ENCODE measurements at places on chromosomes 16 and 17.

- DNase-seq = no peak
Measured at GRCh38 chr17:4969047-4969550, 1.5 kb upstream of the SPAG7 start.

DNA sequence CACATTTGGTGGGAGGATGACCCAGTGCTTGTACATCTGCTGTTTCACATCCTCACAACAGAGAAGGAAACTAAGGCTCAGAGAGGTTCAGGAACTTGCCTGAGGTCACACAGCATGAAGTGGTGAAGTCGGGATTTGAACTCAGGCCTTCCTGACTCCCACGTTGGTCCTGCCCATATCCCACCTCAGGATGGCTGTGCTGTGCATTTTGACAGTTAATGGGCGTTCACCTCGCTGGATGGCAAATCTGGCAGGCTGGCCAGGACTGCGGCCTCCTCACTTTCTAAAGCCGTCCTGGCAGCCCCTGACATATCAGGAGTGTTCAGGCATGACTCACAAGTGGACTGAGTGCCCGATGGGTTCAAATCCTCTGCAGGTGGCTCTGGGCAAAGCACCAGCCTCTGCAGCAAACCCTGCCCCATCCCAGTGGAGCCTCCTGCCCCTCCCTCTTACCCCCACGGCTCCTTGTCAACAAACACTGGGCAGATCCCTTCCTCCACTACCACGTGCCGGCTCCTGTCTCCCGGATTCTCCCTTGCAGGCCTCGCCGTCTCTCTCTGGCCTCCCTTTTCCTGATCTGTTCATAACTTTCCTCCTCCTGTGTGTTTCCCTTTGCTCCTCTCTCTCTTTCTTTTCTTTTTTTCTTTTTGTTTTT lies 29.2 kb downstream of the SOCS3 start:
- DNase-seq = no peak

- no peak for DNase-seq
Measured at GRCh38 chr17:63278728-63279442, 167.2 kb downstream of the CYB561 start.

GRCh38 chr17:80108036-80108971 lies 6.9 kb downstream of the GAA start:
- no peak for DNase-seq

DNA sequence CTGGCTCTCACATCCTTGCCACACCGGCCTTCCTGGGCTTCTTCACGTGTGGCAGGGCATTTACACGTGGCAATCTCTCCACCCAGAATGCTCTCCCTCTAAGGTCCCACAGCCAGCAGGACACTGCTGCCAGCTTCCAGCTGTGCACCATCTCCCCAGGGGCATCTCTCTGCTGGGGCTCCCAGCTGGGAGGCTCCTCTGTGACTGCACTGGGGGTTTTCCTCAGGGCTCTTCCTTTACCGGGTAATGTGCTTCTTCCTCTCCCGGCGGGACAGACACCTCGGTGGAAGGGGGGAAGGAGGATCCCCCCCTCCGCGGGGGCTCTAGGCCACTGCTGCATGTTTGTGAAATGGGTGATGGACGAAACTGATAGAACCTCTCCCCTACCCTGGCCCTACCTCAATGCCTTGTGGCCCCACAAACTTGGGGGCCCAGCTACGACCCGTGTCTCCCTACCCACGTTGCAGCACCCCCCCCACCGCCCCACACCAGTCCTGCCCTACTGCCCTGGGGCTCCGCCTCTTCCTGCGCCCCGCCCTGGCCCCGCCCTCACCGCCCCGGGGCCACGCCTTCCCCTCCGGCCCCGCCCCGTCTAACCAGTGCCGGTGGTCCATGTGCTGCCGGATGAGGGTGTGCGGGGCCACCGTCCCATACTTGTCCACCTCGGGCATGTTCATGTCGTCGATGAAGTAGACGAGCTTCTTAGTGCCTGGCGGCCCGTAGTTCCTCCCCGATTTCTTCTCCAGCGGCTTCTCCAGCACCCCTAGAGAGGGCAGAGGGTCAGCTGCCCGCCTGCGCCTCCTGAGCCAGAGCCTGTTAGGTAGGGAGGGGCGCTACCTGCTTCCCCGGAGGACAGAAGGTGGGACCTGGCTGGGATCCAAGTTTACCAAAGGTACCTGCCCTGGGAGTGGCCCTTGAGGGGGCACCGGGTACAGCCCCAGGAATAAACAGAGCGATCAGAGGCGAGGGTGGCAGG lies 92.6 kb downstream of the DNAH17 start:
- no peak for DNase-seq

DNA sequence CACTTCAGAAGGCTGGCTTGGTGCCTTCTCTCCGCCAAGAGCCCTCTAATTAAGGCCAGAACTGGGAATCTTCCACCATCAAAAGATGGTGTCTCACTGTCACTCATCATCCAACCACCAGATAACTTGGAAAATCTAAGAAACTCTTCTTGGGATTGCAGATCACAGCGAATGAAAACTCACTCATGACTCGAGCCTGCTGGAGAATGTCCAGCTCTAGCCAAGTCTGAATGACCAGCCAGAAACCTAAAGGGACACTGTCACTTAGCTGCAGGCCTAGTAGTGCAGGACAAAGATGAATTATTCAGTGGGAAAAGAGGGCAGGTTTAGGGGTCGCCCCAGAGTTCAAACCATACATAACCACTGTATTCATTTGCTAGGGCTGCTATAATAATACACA lies 107.8 kb downstream of the XYLT1 start:
- DNase-seq = no peak

DNA sequence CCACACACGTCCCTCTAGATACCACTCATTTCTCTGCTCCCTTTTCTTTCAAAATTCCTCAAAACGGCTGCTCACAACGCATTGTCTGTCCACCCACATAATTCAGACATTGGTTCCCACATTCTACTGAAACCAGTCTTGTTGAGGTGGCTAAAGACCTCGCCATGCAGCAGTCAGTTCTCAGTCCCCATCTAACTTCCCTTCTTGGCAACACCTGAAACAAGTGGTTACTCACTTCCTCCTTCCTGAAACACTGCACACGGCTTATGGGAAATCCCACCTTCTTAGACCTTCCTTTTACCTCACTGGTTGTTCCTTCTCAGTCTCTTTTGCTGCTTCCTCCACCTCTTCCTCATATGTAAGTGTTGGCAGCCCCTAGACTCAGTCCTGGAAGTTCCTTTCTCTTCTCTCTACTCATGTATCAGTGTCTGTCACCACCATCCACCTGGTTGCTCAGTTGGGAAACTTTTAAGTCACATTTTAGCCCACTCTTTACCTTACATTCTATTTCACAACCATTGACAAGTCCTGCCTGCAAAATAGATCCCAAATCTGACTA lies 277.1 kb downstream of the CEP112 start:
- DNase-seq = no peak

- DNase-seq = no peak
Measured at GRCh38 chr17:13158494-13159240, 140.8 kb upstream of the ELAC2 start.

- DNase-seq = no peak
Measured at GRCh38 chr16:60811051-60811608, 1225.1 kb downstream of the CDH8 start.

DNA sequence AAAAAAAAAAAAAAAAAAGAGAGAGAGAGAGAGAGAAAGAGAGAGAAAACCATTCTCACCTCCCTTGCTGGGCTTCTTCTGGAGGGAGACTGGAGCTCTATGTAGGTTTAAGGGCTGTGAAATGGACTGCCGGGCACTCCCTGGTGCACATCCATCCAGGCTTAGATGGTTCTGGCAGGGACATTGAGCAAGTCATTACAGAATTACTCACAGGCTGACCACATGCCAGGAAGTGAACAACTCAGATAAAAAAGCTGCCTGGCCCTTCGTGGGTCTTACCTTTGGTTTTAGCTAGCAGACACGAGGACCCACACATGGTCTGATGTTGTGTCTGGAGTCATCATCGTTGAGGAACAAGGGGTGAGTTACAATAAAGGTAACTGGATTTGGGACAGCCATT lies 847.4 kb upstream of the EEF2KMT start:
- no peak for DNase-seq

- no peak for DNase-seq
Measured at GRCh38 chr17:41773190-41773588, 13.3 kb downstream of the JUP start.

All from T-helper 1 cell (primary cell).